ENCODE measurements at places on chromosomes 16 and 17.

DNA sequence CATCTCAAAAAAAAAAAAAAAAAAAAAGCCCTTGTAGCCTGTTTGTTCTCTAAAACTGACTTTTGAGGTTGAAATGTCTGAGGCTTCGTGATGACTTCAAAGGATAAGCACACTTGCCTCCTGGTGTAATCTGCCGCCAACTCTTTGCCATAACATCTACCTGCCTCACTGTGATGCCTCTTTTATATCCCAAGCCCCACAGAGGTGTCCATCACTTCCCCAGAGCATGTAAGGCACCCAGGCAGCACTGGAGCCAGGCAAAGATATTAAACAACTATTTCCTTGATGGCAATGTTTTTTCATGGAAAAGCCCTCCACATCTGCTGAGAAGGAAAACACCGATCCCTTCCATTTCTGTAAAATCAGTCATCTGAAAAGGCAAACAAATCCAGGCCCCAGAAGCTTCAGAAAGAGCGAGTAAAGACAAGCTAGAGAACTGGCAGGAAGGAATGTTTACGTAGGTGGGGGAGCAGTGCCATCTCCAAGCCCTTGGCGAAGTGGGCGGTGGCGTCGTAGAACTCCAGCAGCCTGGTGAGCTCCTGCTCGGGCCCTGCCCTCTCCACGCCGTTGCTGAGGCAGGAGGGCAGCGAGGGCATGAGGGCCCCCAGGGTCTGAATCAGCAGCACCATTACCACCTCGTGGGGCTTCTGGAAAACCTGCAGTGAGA lies 28.6 kb downstream of the COG7 start:
- no peak for DNase-seq

DNA sequence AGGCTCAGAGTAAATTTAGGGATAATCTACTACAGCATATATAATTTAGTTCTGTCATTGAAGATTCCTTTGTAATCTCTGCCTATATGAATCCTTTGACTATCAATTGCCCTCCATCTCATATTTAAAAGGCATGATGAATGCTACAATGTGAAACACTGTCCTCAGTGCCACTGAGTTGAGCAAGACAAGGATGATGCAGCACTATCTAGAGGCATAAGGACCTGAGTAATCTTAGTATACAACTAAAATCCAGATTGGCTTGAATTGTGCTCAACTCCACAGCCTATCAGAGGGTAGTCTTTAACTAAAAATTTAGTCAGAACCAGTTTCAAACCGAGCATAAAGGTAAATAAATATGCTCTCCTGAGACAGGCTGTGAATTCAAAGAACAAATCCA lies 11.6 kb upstream of the STRADA start:
- DNase-seq = no peak

DNA sequence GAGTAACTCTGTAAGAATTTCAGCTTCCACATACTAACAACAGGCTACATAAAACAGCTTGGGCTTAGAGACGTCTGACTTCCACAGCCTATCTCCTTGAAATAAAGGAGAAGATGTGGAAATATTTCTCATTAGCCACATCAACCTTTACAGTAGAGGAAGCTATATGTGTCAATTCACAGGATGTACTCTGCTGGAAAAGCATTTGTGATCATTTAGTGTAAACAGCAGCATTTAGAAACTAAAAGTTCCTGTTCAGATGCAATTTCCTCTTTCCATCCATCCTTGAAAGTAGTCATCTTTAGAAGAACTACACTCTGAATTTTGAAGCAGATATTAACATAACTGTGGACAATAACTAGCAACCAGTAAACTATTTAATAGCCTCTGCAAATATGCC lies 46.2 kb downstream of the XPO6 start:
- DNase-seq = no peak

DNA sequence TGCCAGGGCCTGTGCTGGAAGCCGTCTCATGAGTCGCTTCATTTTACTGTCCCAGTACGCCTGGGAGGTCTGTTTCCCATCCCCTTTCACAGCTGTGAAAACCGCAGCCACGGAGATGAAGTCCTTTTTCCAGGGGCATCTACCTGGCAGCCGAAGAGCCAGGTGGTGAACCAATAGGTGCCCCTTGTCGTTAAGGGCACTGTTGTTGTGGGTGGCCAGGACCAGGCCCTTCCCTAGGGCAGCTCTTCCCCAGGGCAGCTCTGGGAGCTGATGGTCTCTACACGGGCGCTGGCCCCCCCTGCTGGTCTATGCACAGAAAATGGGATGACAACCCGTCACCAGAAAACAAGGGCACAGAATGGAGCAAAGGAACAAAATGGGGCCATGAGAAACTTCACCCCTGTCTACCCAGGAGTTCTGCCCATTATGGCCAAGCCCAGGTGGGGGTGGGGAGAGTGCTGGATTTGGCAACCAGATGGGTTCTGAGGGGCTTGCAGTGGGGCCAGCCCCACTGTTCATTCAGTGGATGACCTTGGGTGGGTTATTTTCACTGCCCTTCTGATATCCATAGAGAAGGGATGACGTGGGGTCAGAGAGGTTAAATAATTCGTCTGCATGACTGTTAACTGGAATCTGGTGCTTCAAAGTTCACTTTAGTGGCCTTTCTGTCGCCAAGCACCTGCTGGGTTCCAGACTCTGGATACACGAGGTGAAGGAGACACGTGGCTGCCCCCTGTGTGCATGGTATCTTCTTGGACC lies 11.5 kb downstream of the RMI2 start:
- DNase-seq = peak; percentile 54

DNA sequence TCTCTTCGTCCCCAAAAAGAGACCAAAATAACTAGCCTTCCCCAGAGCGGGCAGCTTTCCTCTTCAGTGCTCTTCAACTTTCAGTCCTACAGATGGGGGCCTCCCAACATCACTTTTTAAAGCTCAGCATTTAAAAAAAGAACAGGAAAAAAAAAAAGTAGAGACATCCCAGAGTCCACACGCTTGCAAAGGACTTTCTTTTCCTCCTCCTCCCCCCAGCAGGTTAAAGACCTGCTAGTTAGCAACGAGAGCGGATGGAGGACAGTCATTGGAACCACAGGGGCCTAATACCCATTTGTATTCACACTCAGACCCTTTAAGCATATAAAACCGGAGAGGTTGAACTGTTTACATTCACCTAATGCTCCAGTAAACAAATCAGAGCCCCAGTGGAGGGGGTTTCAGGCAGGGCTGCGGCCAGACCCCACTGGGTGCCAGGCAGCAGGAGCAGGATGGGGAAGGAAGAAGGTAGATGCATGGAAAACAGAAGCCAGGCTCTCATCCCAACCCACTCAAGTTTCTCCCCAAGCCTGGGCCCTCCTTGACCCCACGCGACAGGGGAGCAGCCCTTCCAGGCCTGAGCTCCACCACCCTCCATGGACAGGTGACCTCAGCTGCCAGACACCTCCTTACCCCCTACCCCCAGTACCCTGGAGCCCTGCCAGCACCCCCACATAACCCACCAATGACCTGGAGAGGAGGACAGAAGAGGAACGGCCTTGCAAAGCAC lies 15.2 kb downstream of the ZFHX3 start:
- no peak for DNase-seq

DNA sequence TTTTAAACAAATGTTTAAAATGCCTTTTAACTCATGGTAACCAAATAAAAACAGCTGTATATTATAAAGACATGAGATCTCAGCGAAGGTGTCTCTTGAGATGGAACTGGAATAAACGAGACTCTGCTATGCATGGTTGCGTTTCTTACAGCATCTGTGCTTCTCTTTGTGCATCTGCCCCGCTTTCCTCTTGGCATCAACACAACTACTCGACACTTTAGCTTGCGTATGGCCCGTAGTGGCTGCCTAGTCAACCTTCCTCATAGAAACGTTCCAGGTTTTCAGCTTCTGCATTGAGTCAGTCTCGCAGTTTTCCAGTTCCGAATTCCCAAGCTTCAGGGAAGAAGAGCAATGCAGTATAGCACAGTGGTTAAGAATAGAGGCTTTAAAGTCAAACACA lies 214.9 kb downstream of the CEP112 start:
- DNase-seq = no peak

DNA sequence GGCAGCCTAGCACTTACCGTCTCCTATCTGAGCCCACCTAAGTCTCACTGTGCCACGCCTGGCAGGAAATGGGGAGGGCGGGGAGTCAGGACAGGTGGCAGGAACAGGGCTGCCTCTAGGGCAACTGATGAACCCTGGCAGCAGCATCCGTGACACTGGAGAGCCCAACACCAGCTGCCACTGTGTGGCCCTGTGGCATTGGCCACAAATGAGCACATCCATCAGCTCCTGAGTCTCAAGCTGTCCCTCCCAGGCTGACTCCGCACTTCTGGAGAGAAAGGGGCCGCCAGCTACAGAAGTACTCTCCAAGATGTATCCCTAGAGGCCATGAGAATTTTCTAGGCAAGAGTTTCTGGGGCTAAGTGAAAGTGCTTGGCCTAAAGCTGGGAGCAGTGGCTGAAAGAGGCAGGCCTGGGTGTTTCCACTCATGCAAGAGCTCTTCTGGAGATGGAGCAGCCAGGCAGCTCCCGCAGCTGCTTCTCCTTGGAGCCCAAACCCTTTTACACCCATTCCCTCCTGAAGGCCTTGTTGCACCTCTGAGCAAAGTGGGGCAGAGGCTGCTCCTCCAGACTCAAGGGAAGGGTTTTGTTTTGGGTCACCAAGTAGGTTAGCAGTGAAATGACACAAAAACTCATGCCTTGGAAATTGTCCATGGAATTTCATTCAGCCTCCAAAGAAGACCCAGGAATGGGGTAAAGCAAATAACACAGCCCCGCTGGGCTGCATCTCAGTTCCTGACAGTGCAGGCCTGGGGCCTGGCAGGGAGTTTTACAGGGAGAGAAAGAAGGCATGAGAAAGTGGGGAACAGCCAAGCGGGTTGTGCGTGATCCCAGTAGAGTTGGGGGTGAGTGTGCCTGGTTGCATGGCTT lies 25.8 kb downstream of the PEMT start:
- DNase-seq = no peak

DNA sequence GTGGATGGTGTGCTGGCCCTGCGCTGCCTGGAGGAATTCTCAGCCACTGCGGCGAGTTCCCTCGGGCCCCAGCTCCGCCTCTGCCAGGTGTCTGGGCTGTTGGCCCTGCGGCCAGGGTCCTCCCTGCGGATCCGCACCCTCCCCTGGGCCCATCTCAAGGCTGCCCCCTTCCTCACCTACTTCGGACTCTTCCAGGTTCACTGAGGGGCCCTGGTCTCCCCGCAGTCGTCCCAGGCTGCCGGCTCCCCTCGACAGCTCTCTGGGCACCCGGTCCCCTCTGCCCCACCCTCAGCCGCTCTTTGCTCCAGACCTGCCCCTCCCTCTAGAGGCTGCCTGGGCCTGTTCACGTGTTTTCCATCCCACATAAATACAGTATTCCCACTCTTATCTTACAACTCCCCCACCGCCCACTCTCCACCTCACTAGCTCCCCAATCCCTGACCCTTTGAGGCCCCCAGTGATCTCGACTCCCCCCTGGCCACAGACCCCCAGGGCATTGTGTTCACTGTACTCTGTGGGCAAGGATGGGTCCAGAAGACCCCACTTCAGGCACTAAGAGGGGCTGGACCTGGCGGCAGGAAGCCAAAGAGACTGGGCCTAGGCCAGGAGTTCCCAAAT lies 1.3 kb upstream of the TNFSF13 start:
- DNase-seq = no peak

DNA sequence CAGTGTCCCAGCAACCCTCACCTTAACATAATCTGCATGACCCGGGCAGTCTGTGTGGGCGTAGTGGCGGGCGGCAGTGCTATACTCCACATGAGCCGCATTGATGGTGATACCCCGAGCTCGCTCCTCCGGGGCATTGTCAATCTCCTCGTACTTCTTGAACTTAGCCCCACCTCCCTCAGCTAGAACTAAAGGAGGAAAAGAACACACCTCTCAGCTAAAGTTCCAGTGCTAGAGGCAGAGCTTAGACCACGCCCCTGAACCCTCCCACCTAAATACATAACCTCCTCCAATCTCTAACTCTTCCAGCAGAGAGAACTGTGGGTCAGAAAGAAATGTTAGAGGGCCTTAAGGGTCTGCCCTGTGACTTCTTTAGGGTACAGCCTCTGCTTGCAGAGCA lies 855 bp downstream of the TUFM start:
- DNase-seq = peak; percentile 54

- DNase-seq = no peak
Measured at GRCh38 chr17:63515426-63515825, 7.7 kb upstream of the KCNH6 start.

DNA sequence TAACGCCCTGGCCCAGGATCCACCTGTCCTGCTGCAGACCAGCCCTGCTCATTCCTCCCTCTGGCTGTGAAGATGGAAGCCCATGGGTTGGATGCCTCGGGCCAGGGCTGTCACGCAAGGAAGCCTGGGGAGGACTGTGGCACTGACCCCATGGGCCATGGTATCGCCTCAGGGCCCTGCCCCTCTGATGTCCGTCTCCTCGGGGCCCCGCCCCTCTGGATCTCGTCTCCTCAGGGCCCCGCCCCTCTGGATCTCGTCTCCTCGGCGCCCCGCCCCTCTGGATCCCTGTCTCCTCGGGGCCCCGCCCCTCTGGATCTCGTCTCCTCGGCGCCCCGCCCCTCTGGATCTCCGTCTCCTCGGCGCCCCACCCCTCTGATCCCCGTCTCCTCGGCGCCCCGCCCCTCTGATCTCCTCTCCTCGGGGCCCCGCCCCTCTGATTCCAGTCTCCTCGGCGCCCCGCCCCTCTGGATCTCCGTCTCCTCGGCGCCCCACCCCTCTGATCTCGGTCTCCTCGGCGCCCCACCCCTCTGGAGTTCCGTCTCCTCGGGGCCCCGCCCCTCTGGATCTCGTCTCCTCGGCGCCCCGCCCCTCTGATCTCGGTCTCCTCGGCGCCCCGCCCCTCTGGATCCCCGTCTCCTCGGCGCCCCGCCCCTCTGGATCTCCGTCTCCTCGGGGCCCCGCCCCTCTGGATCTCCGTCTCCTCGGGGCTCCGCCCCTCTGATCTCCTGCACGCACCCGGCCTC lies 24.0 kb downstream of the METRNL start:
- peak; percentile 30 for DNase-seq

GRCh38 chr16:14236401-14236800 lies 165.3 kb downstream of the MRTFB start:
- no peak for DNase-seq

- no peak for DNase-seq
Measured at GRCh38 chr17:74218436-74218835, 5.1 kb downstream of the TTYH2 start.

DNA sequence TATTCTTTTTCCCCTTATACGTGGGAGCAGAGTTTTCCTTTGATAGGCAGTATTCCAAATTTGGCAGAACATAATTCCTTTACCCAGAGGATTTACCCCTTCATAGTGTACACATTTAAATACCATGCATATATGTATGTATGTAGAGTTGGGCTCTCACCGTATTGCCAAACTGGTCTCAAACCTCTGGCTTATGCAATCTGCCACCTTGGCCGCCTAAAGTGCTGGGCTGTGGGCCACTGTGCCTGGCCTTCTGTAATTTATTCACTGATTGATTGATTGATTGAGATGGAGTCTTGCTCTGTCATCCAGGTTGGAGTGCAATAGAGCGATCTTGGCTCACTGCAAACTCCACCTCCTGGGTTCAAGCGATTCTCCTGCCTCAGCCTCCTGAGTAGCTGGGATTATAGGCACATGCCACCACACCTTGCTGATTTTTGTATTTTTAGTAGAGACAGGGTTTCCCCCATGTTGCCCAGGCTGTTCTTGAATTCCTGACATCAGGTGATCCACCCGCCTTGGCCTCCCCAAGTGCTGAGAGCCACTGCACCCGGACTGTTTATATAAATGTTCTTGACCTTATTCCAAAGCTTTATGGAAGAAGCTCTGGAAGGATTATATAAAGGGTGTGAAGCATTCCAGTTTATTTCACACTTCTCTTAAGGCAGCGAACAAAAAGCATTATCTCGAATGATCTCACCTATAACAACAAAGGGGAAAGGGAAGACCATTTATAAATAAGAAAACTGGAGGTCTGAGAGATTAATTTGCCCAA lies 14.9 kb downstream of the GLG1 start:
- DNase-seq = no peak

- no peak for DNase-seq
Measured at GRCh38 chr17:64596439-64596838, 65.7 kb downstream of the SMURF2 start.

All from activated naive CD4-positive, alpha-beta T cell treated with anti-CD3 and anti-CD28 coated beads, Interleukin-2, amount 50 U/mL, for 16 hours (primary cell).